Heart right ventricle (tissue), 16 donors: ENCODE measurements at places on chromosomes 13 and 19.

GRCh38 chr13:32176696-32177095, 138.5 kb downstream of the ZAR1L start:
- no peak for DNase-seq

DNA sequence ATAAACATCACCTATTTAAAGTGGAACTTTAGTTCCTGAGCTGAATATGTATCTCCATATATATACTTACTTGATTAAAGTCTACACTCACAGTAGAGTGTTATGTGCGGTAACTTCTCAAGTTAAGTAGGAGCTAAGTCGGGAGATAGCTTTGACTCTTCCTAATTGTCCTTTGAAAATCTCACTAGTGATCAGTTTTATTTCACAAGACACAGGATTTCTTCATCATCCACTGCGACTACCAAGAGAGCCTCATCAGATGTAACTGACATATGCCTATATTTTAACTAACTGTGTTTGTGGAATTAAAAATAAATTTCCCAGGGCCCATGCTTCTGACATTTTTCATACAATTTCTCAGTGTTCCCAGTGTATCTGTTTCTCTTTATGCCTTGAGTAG, 1664.0 kb downstream of the EFNB2 start:
- DNase-seq = no peak

DNA sequence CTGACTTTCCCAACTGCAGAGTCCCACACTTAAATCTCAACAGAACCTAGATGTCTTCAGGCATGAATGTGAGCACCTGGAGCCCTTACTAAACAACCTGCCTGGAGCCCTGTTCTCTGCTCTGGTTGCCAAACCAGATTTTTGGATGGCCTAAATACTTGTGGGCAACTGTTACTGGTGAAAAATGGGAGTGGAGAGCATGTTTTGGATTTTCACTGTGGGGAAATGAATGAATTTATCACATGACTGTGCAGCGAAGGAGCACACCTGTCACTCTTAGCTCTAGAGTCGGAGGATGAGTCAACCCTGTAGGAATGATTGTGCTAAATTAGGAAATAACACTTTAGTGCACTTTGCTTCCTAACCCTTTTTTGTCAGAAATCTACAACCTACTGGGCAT, 30.3 kb downstream of the SHISA2 start:
- no peak for DNase-seq

DNA sequence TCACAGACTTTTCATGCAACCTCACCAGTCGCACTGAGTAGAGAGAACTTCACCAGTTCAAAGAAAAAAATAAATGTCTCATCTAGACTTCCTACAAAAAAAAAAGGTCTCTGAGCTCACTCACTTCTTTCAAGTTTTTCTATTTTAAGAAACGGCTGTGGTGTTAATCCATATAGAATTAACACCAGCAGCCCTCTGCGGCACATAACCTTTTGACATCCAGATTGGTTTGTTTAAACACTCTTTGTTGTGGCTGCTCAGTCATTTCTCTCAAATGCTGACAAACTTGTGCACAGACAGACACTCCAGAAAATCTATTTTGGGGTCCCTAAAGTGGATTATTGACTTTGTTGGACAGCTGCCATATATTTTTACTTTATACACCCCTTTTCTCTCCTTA, 874.9 kb downstream of the EFNB2 start:
- DNase-seq = no peak

GRCh38 chr13:49958321-49958720, 22.2 kb upstream of the SPRYD7 start:
- DNase-seq = no peak

DNA sequence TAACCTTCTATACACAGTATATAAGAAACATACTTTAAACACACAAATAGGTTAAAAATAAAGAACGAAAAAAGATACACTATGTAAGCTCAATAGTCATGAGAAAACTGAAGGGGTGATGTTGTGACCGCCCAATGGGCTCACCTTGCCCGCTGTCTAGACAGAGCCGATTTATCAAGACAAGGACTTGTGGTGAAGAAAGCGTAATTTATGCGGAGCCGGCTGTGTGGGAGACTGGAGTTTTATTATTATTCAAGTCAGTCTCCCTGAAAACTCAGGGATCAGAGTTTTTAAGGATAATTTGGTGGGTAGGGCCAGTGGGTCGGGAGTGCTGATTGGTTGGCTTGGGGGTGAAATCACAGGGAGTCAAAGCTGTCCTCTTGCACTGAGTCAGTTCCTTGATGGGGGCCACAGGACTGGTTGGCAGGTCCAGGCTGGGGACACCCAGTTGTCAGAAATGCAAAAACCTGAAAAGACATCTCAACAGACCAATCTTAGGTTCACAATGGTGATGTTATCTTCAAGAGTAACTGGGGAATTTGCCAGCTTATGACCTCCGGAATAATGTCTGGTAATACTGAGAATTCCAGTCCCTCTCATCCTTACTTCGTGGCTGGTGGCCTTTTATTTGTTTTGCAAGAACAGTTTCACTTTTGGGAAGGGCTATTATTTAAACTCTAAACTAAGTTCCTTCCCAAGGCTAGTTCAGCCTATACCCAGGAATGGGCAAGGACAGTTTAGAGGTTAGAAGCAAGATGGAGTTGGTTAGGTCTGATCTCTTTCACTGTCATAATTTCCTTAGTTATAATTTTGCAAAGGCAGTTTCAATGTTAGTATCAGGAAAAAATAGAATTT, 96.6 kb downstream of the UBL3 start:
- DNase-seq = no peak

DNA sequence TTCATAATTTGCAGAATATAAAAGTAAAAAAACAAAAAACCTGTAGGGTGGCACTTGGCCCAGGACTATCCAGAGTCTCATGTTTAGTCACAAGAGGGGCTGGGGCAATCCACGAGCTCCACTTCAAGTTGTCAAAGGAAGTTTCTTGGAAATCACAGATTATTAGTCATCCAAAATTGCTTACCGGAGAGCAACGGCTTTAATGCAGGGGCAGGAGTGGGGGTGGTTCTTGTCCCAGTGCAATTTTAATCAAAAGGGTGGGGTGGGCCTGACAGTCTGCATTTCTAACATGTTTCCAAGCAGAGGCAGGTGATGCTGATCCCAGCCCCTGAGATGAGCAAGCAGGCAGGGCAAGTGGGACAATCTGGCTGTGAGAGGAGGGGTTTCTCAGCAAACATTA, 233.9 kb downstream of the ABCC4 start:
- DNase-seq = no peak

- DNase-seq = no peak
Observed at GRCh38 chr13:48456546-48456945, 43.6 kb upstream of the LPAR6 start.

DNA sequence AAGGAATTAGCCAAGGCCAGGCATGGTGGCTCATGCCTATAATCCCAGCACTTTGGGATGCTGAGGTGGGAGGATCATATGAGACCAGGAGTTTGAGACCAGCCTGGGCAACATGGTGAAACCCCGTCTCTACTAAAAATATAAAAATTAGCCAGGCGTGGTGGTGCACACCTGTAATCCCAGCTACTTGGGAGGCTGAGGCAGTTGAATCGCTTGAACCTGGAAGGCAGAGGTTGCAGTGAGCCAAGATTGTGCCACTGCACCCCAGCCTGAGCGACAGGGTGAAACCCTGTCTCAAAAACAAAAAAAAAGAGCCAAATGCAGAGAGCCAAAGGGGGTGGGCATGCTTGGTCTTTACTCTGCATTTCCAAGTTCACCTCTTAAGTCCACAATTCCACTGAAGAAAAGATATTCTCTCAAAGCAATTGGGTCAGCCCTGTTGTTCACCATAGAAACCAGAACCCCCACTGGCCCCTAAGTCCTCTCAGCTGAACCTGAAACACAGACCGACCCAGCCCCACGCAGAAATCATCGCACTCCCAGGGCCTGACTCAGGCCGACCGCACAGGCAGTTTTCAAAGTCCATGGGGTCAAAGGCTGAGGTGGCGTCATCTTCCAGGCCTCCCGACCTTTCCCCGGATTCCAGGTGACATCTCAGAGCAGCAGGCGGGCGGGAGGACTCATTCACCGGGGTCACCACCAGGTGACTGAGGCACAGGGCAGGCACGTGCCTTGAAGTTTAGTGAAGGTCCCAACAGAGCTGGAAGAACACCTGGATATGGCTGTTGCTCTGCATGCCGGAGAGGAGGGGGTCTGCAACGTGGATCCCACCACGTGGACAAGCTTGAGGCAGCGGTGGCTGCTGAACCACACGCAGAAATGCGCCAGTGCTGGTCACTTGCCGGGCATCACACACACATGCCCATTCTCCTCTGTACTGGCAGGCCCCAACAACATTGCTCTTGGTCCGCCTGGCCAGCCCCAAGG, 33.1 kb downstream of the SLC25A42 start:
- DNase-seq = no peak

DNA sequence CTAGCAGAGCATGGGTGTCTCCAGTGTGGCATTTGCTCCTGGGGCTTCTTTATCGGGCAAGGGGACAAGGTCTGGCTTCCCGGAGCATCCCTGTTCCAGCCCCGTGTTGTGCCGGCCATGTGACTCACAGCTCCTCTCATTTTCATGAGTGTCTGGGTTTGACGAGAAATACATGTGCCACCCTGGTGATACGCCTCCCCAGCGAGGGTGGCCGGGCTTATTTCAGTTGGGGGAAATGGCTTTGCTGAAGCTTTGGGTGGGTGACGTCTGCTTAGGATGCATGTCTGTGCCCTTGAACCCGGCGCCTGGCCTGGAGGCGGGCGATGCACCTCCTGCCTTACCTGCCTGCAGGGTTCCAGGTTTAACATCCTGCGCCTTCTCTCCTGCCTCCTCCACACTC, 61.9 kb upstream of the LDLR start:
- no peak for DNase-seq

- no peak for DNase-seq
Observed at GRCh38 chr13:51912511-51913225, 50.9 kb downstream of the CCDC70 start.

GRCh38 chr19:55206664-55207500, 2.4 kb downstream of the PTPRH start:
- peak; percentile 84 for DNase-seq
